ENCODE measurements at places on chromosomes 11 and 22. TPM values are rescaled to one million over a fixed set of nuclear protein-coding genes. Genes with fewer than 3 reads are reported as not detected.

ANO9 gene
- 0.11 TPM for total RNA-seq

FANCF gene
- total RNA-seq = 5.3 TPM

C11orf91 gene
- total RNA-seq = not detected

- peaks cover 13% of the 10 kb centered on the region for H3K4me1 ChIP-seq
- no peak overlapping the region for H3K4me3 ChIP-seq
- H3K27me3 ChIP-seq = no peaks in the 10 kb centered on the region
- no peak overlapping the region for H3K27ac ChIP-seq
- peak; percentile 74 for DNase-seq
Observed at GRCh38 chr22:36762687-36763260, 13.1 kb downstream of the IFT27 start.

DNA sequence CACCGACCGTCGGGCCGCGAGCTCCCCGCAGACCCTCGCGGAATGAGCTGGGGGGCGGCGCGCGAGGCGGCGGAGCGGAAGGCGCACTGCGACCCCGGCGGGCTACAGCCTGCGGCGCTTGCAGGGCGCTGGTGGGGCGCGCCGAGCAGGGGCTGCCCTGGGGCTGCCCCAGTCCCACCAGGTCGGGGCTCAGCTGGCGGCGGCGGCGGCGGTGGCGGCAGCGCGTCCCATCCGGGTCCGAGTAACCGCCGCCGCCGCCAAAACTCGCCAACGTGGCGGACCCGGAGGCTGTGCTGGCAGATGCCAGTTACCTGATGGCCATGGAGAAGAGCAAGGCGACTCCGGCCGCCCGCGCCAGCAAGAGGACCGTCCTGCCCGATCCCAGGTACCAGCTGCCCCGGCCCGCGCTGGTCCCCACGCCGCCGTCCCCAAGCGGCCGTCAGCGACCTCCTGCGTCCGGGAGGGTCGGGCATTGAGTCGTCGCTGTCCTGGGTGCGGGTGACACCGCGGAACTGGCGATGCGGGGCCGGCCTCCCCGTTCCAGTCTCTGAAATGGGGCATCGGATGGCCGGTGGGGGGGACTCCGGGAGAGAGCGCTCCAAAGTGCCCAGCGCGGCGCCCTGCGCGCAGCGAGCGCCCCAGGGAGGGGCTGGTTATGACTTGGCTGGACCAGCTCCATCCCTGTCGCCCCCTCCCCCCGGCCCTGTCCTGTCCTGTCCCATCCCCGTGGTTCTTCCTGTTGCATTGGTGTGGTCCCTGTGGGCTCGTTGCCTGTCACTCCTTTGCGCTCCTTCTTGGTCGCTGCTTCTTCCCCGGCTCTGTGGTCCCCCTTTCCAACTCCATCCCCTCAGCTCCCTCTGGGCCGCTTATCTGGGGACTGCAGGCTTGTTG is 63.5 kb downstream of the CRYBB2 start:
- H3K36me3 ChIP-seq = no peaks in the 10 kb centered on the region
- H3K27me3 ChIP-seq = peaks cover 87% of the 10 kb centered on the region
- DNase-seq = no peak
- no peak overlapping the region for H3K27ac ChIP-seq

DNA sequence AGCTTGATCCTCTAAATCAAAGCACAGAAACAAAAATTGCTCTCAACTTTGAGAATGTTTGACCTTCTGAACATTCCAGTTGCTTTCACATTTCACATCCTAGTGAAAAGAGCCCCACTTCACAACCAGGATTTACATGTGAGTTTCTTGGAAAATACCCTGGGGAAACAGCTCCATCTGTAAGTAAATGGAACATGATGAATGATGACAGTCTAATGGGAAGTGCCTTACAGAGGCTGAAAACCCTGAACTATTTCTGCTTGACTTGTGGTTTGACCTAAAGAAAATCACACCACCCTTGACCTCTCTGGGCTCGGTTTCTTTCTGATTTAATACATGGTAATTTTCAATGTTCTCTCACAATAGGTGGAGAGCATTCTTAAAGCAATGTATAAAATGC is 499.4 kb upstream of the API5 start:
- H3K27ac ChIP-seq = no peak overlapping the region
- H3K4me3 ChIP-seq = no peak overlapping the region
- H3K4me1 ChIP-seq = no peaks in the 10 kb centered on the region
- no peak for DNase-seq

GRCh38 chr22:43263645-43264514 is 76.9 kb upstream of the TTLL12 start:
- H3K4me1 ChIP-seq = peaks cover 20% of the 10 kb centered on the region
- peak overlapping the region; percentile 44 for H3K27ac ChIP-seq
- peak overlapping the region; percentile 40 for H3K4me3 ChIP-seq
- DNase-seq = peak; percentile 43

GRCh38 chr11:58968251-58968711 is 29.0 kb downstream of the GLYATL1 start:
- no peak overlapping the region for H3K27ac ChIP-seq
- H3K27me3 ChIP-seq = peaks cover 69% of the 10 kb centered on the region
- H3K4me1 ChIP-seq = no peaks in the 10 kb centered on the region
- no peaks in the 10 kb centered on the region for H3K36me3 ChIP-seq
- peak; percentile 10 for DNase-seq

DNA sequence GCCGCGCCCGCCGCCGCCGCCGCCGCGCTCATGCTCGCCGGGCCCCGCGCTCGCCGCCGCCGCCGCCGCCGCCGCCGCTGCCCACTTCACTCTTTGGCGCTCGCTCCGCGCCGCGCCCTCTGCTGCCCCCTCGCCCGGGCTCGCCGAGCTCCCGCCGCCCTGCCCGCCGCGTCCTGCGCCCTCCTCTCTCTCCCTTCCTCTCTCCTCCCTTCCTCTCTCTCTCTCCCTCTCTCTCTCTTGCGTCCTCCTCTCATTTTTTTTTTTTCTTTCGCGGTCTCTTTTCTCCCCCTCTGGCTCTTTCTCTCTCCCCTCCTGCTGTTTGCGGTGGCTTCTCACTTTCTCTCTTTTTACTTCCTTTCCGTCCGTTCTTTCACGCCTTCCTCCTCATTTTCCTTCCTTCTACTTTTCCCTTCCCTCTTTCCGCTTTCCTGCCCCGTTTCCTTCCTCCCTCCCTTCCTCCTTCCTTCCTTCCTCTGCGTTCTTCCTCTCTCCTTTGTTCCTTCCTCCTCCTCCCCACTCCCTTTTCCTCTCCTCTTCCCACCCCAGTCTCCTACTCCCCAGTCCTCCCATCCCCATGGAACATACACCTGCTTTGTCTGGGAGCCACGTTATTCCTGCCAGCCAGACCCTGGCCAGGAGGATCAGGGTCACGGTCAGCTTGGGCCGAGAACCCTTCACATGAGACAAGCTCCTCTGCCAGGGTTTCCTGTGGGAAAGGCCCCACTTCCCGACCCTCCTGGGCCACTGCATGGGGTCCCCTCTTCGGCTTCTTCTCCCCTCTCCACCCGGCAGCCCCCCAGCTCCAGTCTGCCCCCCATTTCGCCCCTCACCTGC is 19.3 kb upstream of the SHISAL1 start:
- peak; percentile 37 for DNase-seq
- peak overlapping the region; percentile 50 for H3K4me3 ChIP-seq
- no peaks in the 10 kb centered on the region for H3K36me3 ChIP-seq
- peaks cover 14% of the 10 kb centered on the region for H3K4me1 ChIP-seq
- H3K27me3 ChIP-seq = peaks cover 64% of the 10 kb centered on the region

DNA sequence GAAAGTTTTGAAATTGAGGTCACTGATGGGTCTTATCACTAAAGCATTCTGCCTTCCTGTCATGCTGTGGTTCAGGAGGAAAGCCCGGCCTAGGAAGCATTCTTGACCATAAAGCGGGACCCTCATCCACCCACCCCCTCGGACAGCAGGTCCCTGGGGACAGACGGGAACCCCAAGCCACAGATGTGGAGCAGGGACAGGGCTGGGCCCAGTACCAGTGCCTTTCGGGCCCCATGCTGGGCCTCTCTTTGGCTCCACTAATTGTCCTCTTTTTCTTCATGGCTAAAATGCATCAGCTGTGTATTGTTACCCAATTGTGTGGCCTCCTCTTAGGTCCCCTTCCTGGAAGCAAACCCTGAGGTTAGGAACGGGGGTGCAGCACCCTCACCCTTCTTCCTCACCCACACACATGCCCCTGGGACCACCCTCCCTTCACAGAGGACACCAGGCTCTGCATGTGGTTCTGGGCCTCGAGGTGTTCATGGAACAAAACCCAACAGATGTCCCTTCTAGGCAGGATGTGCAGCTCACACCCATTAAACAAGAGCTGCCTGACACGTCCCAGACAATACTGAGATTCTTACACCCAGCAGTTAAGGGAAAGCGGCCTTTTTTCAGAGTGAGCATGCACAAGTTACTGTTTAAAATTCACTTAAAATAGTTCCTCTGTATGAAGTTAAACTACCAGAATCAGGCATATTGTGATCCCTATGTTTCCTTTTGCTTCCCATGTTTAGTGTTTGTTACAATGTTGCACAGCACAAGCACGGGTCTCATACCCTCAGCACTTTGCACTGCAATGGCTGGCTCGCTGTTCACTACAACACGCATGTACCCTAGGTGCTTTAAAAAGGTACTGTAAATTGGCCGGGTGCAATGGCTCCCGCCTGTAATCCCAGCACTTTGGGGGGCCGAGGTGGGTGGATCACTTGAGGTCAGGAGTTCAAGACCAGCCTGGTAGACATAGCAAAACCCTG is 807.6 kb downstream of the BRD1 start:
- no peak for DNase-seq
- H3K27me3 ChIP-seq = peaks cover 53% of the 10 kb centered on the region
- no peak overlapping the region for H3K27ac ChIP-seq

DNA sequence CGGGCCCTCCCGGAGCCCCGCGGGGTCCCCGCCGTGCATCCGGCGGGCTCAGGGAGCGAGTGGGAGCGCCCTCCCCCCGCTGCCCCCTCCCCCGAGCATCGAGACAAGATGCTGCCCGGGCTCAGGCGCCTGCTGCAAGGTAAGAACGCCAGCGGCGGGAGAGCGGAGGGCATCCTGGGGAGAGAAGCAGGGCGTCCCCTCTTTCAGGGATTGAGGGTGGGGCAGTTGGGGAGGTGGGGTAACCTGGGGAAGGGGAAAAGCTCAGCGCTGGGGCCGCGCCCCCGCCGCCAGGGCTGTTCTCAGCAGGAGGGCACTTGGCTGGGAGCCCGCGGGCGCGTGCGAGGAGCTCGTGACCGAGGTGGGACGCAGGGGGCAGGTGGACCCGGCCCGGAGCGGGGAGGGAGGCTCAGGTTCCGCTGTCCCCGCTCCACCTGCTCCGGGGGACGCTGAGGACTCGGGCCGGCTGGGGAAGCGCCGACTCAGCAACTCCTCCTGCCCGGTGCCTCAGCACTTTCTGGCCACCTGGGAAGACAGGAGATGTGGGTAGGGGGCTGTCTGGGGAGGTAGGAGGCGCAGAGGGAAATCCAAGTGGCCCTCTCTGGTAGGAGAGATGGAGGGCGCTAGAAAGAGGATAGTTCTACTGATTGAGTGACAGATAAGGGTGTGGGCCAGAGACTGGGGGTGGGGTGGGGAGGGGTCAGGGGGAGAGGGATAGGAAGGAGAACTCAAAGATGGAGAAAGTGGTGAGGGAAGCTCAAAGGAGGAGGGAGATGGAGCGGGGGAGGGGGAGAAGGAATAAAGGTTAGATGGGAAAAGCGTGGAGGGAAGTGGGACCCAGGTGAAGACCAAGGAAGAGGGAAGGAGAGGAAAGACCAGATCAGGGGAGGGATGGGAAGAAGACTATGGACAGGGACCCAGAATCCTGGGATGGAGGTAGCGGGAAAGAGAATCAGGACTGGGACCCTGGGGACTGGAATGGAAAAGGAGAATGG is 726 bp downstream of the RTN4RL2 start:
- no peak for DNase-seq
- H3K4me1 ChIP-seq = peaks cover 42% of the 10 kb centered on the region
- H3K4me3 ChIP-seq = peak overlapping the region; percentile 65
- peak overlapping the region; percentile 36 for H3K27ac ChIP-seq

DNA sequence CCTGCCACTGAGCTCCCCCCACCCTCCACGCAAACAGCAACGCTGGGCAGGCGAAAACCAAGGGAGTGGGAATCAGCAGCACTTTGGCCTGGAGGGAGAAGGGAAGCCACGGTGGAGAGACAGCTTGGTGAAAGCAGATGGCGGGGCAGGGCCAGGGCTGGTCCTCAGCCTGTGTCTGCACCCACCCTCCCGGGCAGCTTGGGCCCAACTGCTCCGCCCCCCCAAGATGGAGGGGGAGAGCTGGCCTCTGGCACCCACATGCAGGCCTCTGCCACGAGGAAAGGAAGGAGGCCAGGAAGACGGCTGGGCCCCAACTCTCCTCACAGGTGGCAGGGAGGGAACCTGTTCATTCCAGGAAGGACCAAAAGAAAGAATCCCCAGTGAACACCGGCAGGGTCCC is 17.8 kb downstream of the MAFF start:
- H3K4me3 ChIP-seq = no peak overlapping the region
- peaks cover 1% of the 10 kb centered on the region for H3K27me3 ChIP-seq
- no peak for DNase-seq
- peak overlapping the region; percentile 89 for H3K27ac ChIP-seq

- H3K36me3 ChIP-seq = peaks cover 45% of the 10 kb centered on the region
- DNase-seq = no peak
- peaks cover 22% of the 10 kb centered on the region for H3K4me1 ChIP-seq
- no peak overlapping the region for H3K4me3 ChIP-seq
Observed at GRCh38 chr22:20951151-20951931, 15.7 kb upstream of the AIFM3 start.

DNA sequence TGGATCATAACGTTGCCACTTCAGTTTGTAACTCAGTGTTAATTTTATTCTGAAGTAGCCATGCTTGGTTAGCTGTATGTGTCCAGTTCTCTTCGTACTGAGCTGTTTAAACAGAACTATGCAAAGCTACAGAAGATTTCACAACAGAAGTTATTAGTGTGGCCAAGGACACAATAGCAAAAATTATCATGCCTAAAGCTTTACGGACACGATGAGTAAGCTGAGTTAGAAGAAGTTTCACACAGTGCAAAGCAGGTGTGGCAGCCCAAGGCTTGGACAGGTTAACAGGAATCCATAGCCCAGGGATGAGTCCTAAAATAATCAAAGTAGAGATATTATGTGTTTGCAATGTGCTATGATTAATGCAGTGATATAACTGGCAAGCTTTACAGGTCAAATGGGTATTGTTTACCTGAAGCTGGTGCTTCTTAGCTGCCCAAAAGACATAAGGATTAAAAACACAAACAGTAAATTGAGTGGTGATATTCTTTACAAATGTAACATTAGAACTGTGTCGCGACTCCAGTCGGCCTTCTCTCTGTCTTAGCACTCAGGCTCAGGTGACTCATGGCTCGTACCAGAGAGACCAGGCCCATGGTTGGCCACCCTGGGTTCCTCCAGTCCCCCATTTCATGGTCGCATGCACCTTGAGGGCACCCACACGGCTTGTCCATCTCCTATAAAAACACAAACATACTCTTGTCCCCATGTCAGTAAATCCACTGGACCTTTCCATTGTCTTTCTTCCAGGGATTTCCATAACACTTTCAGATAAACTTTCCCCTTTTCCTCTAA is 35.5 kb upstream of the NCAM1 start:
- H3K27ac ChIP-seq = no peak overlapping the region
- no peaks in the 10 kb centered on the region for H3K27me3 ChIP-seq
- H3K36me3 ChIP-seq = no peaks in the 10 kb centered on the region
- no peak overlapping the region for H3K4me3 ChIP-seq
- peaks cover 8% of the 10 kb centered on the region for H3K4me1 ChIP-seq
- no peak for DNase-seq

- H3K4me3 ChIP-seq = no peak overlapping the region
- no peaks in the 10 kb centered on the region for H3K4me1 ChIP-seq
- no peaks in the 10 kb centered on the region for H3K36me3 ChIP-seq
- DNase-seq = no peak
Observed at GRCh38 chr11:37282367-37282766, 684.3 kb upstream of the RAG2 start.

Measured in left ventricle myocardium inferior (tissue), 1 donor.